ENCODE measurements at places on chromosomes 6 and 20.
A peak's percentile ranks its signal among the peaks of the same experiment; 100 is the strongest.

DNA sequence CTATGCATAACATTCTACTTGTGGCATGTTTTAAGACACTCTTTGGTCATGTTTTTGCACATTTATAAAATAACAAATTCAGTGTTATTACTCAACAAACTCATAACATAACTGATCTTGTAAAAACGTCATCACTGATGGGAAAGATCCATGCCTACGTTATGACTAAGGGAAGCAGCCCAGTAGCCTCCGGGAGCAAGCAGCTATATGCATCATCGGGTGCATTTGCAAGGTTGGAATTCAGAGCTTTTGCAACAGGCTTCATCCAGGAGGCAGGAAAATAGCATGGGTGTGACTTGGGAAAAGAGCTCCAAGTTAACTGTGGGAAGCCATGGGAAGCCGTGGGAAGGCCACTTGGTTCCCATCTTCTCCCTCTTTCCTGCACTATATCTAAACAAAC lies 271.6 kb upstream of the SGK1 start:
- no peak for DNase-seq

DNA sequence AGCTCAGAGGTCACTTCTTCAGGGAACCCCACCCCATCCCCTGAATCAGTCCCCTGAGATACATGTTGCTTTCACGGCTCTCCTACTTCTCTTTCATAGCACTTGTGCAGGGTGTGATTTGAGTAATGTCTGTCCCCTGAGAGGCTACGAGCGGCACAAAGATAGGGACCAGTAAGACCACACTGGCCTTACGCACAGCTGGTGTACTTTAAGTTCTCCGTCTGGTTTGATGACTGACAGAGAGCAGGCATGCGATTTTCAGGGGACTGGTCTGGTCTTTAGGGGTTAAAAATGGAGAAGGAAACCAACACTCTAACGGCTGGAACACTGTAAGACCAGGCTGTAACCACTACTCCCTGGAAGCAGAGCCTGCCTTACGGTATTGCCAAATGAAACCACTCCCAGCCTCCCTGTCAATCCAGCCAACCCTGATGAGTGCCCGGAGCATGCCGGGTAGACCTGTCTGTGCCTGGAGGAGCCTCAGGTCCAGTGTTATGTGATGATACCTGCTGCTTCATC lies 47.1 kb downstream of the ELMO2 start:
- DNase-seq = no peak

DNA sequence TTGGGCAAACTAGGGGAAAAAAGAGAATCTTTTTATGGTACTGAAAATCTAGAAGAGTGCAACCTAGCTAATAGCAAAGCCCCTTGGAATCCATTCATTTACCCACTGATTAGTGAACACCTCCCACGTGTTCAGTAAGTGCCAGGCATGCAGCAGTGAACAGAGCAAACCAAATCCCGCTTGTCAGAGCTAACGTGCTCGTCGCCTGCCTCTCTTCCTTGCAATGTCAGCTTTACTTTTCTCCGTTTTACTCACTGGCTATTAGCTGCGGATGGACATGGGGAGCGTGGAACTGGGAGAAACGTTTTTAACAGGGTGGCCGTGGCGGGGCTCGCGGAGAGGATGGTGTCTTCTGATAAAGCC lies 120.4 kb downstream of the SYNDIG1 start:
- DNase-seq = no peak

GRCh38 chr6:42410861-42411260 lies 40.9 kb downstream of the TRERF1 start:
- DNase-seq = no peak

- no peak for DNase-seq
These were observed 34.6 kb downstream of the TAF8 start for GRCh38 chr6:42084889-42085288.

GRCh38 chr6:100344761-100345160 lies 120.0 kb downstream of the SIM1 start:
- DNase-seq = no peak

- no peak for DNase-seq
These were observed 39.7 kb upstream of the TMEM170B start for GRCh38 chr6:11497881-11498280.

GRCh38 chr20:49540687-49541435 lies 27.1 kb downstream of the PTGIS start:
- DNase-seq = no peak

DNA sequence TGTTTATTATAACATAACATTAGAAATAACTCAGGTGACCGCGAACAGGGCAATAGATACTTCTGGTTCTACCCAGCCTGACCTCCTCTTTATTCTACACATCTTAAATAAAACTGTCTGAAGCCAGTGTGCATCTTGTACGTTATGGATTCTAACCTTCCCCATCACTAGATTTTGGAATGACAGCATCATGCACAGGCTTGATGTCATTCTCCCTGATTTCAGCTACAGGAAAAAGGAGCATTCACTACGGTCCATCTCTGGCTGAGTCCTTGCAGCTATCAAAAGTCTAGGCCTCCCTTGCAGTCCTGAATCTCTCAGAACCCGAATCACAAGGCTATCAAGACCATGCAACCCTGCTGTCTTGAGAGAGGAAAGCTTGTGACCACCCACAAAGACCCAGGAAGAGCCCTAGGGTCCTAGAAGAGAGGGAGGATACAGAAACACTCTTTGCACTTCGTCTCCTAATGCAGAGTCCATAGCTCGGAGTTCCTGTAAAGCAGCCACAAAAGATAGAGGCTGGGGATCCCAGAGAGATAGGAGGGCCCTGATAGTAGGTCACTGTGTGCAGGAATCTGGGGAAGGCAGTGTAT lies 845 bp downstream of the HLA-DPA1 start:
- no peak for DNase-seq

DNA sequence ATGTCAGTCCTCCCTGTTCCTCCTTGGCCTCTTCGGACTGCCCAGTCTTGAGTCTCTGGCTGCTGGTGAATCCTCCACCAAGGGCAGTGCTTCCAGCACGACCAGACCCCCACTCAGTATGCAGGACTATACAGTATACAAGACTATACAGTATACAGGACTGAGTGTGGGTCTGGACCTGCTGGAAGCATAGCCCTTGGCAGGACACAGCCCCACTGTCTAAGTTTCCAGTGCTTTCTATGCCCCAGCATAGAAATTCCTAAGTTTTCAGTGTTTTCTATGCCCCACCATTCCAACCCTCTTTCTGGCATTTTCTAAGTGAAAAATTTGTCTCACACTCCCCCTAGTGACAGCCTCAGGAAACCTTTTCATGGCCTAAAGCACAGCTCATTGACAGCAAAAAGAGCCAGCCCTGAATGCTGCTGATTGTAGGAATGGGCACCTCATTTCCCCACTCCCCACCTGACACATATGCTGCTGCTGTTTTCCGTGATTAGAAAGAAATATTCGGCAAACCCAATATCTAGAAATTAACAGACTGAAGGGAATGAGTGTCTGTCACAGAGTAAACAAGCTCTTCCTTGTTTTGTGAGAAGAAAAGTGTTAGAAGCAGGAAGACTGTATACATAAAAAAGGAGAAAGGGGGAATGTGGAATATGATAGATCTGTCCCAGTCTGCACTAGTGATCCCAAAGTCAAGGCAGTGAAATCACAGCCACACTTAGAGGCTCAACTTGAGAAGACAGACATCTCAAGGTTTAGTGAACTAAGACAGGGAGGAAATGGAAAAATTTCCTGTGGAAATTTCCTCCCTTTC lies 206.9 kb downstream of the IBTK start:
- peak; percentile 9 for DNase-seq

DNA sequence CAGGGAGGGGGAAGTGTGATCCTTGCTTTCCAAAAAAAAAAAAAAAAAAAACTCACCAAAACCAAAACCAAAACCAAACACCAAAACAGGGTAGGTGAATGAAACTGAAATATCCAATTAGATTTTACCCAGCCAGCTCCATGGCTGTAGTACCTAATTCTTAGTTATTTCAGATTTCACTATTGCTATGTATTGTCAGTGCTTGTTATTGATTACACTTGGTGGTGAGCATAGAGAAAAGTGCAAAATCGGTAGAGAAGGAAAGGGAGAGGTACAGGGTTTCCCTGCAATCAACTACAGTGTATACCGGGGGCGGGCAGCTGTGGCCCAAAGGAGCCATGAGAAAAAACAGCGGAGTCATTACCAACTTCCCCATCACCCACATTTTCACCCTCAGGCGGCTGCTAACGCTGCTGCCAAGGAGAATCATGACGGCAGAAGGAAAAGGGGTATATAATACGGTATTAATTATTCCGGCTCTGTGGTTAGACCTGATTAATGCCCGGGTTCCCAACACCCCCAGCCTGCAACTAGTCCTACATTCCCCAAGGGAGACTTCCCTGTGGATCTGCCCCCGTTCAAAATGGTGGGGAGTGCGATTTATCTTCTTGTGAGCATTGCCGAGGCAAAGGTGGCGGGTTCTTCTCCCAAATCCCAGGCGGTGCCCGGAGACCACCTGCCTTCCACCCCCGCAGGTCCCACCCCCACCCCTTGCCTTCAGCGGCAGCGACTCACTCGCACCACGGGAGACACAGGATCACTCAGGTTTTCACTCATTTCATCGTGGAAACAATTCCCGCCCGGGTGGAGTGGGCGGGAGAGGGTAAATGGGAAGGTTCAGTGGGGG lies at the start of gene C6orf62:
TSS of gene C6orf62 (minus strand) at position 30 of the 847 bp plus-strand sequence. CDS start 486 bp downstream, outside the sequence.
- DNase-seq = peak; percentile 67

- DNase-seq = no peak
These were observed 20.0 kb upstream of the PLN start for GRCh38 chr6:118528129-118528528.

- no peak for DNase-seq
These were observed 83.5 kb downstream of the HAO1 start for GRCh38 chr20:7856756-7857155.

DNA sequence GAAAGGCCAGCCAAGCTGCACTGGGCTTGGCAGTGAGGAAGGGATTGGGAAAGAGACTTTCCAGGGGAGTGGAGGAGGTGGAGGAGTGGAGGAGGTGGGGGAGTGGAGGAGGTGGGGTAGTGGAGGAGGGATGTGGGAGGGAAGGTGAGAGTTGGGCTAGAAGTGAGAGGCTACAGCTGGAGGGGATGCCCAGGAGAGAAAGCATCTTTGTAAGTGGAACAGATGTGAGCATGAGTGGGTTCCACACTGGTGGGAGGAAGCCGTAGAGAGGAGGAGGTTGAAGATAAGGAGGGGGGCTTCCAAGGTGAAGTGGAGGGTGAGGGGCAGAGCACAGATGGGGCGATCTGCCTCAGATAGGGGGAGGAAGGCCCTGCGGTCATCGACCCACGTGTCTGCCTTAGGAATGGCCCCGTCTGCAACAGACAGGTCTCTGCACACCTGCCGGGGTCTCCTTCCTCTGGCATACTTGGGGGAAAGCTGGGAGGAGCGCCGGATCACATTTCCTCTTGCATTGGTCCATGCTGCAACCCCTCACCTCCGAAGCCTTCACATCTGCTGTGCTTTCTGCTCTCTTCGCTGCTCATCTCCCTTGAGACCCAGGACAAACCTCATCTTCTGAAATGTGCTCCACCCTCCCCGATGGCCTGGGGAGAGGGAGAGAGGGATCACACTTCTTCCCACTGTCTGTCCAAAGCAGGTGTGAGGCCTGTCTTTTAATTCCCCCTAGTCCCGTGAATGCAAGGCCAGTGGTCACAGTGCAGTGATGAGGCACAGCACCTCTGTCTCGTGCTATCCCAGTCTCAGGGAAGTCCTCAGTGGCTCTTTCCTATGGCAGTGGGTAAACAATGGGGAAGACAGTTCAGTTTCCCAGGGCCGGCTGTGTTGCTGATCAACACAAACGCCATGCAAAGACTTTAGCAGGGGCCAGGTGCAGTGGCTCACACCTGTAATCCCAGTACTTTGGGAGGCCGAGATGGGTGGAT lies 48.6 kb upstream of the SNX9 start:
- no peak for DNase-seq

- no peak for DNase-seq
These were observed 9.6 kb upstream of the PRIM2 start for GRCh38 chr6:57307850-57308249.

- DNase-seq = no peak
These were observed 2.6 kb downstream of the MGME1 start for GRCh38 chr20:17971300-17972013.

DNA sequence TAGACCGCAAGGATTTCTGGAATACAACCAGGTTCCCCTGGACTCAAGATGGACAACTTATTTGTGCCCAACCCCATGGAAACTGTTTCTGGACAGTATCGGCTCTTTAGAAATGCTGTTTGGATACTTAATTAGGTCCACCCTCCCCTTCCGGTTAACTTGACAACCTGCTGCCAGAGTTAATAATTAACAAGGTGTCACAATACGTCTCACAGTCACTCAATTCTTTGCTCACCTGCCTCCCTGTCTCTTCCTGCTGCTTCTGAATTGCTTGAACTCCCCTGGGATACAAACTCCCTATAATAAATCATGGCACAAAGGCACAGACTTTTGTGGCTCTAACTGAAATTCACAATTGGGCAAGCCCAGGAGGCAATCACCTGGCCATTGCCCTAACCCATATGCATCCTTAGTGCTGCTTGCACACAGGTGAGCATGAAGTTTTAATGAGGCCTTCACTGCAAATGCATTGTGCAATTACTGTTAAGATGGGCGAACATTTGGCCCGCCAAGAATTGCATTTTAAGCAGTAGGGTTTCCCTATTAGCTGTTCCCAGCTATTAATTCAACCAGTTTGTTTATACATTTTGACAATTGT lies 504.4 kb upstream of the NOX3 start:
- DNase-seq = no peak

- no peak for DNase-seq
These were observed 5.7 kb upstream of the TENT5A start for GRCh38 chr6:81758221-81758620.

DNA sequence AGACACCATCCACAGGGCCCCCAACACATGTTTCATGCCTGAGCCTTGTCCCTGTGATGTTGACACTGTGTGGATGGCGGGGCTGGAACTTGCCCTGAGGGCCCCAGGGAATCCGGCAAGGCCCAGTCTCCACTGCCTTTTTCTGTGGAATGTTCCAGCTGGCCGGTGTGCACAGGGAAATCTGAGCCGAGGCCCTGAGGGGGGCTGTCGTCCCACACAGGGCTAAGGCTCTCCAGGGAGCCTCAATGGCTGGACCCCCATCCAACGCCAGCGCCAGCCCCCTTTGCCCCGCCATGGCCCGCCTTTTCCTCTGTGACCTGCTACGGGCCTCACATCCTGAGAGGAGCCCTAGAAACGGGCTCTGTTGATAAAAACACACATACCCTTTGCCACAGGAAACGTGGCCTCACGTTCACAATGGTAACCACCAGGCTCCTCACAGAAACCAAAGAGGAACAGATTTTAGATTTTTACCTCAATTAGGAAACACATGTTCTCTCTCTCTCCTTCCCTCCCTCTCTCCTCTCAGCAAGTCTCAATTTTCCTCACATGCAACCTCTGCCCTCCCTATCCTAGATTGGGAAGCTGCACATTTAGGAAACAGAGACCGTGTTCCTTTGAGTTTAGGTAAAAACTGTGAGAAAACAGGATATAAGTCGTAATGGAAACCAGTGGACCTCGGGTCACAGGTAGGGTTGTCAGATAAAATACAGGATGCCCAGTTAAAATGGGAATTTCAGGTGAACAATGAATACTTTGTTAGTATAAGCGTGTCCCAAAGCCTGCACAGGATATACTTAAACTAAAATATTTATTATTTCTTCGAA lies 13.7 kb upstream of the ZNF831 start:
- peak; percentile 80 for DNase-seq

- no peak for DNase-seq
These were observed 21.7 kb downstream of the PHACTR2 start for GRCh38 chr6:143699430-143699825.

- peak; percentile 64 for DNase-seq
These were observed 5.6 kb upstream of the VNN2 start for GRCh38 chr6:132763269-132763668.

- DNase-seq = peak; percentile 71
These were observed at the start of gene SNX9 for GRCh38 chr6:157823001-157823527. SNX9 (plus strand) TSS chr6:157823246; CDS start chr6:157823435, 189 bp downstream.
